ENCODE measurements at places on chromosomes 1 and 21.

GRCh38 chr1:156213644-156213966, 798 bp downstream of the PMF1 start:
- DNase-seq, result no peak

- no peak for DNase-seq
These were observed 15.7 kb downstream of the PTPN22 start for GRCh38 chr1:113855630-113856400.

- DNase-seq, result peak; percentile 25
These were observed 1.8 kb downstream of the RHOC start for GRCh38 chr1:112704934-112705627.

- no peak for DNase-seq
These were observed 234.9 kb downstream of the TNR start for GRCh38 chr1:175508320-175509110.

DNA sequence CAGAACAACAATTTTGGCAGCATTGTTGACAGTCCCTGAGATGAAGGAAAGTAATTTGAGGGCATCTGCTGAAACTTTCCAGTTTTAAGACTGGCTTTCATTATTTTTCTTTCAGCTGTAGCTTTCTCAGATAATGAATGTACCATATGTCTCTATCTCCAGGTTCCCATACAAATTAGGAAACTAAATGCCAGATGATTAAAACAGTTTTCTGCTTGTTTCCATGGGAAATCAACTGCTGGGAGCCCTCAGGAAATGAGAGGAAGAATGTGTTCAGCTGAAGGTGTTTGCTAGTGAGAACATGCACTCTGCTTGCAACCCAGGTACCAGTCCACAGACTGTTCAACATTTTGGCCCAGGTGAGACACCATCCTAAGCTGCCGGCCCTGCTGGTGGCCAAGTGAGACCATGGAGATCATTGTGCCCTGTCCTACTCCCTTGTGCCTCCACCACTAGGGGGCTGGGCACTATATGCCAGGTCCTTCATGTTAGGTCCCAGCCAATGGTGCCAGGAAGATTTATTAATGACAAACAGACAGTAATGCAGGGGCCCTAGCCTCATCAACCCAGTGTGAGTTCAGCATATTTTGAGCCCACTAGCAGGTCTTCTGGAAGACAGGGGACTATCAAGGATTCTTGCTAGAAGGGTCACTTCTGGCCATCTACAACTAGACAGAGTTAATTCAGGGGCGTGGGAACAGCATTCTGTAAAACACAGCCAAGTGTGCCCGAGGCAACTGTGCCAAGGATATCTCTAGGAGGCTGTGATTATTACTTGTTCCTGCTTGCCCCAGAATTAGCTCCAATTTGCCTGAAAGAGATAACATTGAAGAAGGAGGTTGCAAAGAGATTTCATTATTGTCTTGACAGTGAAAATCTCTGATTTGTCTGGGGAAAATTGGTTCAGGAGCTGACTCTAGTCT, 17.0 kb upstream of the LRRC8C start:
- DNase-seq, result peak; percentile 19

DNA sequence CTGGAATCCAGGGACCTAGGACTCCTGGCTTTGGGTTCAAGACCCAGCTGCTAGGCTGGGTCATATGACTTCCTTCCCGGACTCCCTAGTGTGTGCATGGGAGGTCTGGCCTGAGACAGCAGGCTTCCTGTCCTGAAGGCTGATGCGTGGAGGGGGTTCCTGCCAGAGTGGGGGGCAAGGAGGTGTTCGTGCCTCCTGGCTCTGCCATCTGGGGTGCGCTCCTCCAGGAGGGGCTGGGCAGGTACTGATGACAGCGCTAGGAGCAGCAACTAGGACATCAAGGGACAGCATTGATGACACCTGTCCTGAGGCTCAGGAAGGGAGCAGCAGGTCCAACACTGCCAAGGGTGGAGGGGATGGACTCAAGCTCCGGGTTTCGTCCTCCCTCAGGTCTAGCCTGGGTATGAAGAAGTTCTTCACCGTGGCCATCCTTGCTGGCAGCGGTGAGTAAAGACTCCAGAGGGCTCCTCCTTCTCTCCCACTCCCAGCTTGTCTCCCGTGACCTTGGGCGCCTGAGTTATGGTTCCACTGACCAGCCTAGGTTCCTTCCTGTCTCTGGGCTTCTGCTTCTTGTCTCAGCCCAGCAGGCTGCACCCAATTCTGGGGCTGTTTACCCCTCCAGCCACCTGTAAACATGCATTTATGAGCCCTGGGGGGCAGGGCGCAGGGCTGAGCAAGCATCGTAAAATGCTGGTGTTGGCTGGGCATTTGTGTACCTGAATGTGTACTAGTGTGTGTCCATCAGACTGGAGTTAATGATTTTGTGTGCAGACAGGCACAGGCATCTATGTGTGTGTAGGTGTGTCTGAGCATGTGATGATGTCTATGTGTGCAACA, 871 bp downstream of the PLA2G2F start:
- DNase-seq, result no peak

Measured in NCI-H1417 (cell line).